ENCODE measurements at places on chromosomes 2 and 18.
A peak's percentile ranks its signal among the peaks of the same experiment; 100 is the strongest.

- no peak for DNase-seq
Measured at GRCh38 chr2:10375570-10376281, 72.4 kb downstream of the ODC1 start.

DNA sequence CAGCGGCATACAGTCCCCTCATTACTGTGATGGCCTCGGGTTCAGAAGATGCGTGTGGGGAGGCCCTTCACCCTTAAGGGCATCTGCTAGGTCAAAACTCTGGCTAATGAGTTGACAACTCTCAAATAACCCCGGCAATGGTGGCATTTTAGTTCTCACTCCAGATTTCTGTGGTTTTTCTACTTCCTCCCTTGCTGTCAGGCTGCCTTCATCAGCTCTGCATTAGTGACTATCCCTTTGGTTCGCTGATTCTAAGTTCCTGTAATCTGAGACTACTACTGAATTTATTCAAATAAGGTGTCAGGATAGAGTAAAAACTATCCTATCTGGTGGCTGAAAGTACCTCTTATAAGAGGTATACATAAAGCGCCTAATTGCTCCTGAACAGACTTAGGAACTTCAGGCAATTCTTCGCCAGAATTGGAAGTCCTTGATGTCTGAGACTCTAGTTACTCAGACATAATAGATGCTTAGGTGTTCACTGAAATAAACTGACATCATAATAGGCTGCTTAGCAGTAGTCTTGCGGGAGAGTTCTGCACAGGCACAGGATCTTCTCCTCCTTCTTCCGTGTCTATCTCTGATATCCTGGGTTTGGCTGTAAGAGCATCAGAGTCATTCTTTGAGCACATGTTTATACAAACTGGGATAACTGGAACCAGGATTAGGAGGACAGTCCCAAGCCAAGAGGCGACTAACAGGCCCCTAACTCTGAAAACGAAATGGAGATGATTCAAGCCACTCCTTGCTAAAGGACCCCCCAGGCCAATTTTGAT is 194.5 kb downstream of the DNER start:
- no peak for DNase-seq

- no peak for DNase-seq
Measured at GRCh38 chr2:83661711-83662110, 797.4 kb downstream of the SUCLG1 start.

DNA sequence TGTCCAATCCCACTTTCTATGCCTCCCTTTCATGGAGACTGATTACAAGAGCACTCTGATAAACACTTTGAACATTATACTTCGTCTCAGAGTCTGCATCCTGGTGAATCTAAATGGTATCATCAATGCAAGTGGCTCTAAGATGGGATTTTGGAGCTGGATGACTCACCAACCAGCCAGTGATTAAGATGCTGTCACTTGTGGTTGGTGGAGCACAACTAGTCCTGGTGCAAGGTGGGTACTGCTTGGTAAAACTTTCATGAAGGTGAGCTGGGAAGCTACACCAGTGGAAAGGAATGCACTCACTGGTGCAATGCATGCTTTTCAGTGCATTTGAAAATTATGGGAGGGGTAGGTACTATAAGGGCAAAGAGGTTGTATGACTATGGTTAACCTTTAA is 137.7 kb upstream of the TRIB2 start:
- DNase-seq = peak; percentile 31

GRCh38 chr2:73156539-73157124 is 43.9 kb upstream of the RAB11FIP5 start:
- DNase-seq = peak; percentile 40

DNA sequence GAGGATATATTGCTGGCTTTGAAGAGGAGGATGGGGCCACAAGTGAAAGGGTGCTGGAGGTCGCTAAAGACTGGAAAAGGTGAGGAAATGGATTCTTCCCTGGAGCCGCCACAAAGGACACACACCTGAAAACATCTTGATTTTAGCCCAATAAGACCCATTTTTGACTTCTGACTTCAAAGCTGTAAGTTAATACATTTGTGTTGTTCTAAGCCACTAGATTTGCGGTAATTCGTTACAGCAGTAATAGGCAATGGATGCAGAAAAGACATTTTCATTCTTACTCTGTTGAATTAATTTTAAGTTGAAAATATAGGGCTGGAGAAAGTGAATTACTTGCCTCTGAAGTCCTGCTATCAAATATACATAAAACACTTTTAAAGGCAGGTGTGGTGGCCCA is 117.7 kb upstream of the RAB12 start:
- no peak for DNase-seq

DNA sequence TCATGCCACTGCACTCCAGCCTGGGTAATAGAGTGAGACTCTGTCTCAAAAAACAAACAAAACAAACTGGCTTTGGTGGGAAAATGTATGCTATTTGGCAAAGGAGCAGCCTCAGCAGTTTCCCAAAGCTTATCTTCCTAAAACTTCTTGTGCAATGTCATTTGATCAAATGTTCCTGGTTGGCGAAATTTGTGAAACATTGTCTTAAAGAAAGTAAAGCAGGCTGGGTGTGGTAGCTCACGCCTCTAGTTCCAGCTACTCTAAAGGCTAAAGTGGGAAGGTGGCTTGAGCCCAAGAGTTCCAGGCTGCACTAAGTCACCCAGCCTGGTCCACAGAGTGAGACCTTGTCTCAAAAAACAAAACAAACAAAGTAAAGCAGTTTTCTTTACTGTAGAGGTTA is 17.3 kb upstream of the TAF4B start:
- no peak for DNase-seq

- peak; percentile 14 for DNase-seq
Measured at GRCh38 chr2:7961550-7961949, 720.3 kb upstream of the ID2 start.

DNA sequence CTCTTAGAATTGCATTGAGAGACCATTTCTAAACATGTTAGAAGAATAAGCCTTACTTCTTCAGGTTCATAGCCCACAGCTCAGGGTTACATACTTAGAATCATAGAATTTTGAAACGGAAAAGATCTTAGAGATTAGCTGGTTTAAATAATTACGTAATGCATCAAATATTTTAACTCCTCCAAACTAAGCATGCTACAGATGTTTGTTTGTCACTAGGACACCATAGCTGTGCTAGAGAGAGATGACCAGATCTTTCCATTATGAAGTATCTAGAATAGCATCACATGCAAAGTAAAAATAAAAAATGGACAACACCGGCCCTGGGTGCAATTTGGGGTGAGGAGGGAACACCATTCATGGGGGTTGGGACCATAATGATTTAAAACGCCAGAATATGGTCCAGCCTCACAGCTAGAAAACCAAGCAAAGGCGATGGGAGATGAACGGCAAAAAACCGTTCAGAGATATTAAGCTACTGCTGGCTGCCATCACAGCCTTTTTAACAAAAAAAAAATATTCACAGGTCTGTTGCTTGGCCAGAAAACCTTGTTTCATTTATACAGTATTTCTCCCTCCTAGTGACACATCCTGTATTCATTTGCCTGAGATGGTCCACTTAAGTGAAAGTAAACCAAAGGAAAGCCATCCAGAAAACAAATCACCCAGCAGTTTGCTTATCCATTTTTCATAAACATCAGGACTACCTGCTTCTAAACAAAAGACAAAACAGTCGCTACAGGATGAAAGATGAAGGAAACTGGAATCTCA is 94.2 kb downstream of the EPHA4 start:
- no peak for DNase-seq

DNA sequence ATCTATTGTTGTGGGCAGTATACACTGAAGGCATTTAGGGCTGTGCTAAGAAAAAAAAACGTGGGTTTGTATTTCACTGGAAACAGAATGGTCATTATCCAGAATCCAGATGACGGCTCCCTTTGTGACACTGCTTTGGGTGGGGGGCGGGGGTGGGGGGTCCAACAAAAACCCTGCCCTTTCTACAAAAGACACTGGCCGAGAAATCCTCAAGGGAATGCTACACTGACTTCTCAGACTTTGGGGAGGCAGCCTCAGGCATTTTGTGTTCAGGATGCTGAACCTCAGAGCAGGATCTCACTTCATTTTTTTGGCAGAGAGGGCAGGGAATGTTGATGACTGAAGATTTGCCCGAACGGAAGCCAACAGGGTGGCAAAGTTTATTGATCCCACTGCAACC is 417.1 kb downstream of the HRH4 start:
- DNase-seq = no peak

GRCh38 chr2:164068063-164068462 is 332.3 kb upstream of the FIGN start:
- no peak for DNase-seq

GRCh38 chr2:200258881-200259576 is 47.5 kb upstream of the SPATS2L start:
- peak; percentile 64 for DNase-seq

All from bronchial epithelial cell (primary cell).